Esophagus muscularis mucosa (tissue), 4 donors: ENCODE measurements at places on chromosomes 4 and X. TPM values are rescaled to one million over a fixed set of nuclear protein-coding genes. Genes with fewer than 3 reads are reported as not detected.

ADH1A gene
- 0.99 TPM for total RNA-seq

DAPP1 gene
- total RNA-seq = 0.86 TPM

RS1 gene
- total RNA-seq = not detected

BANK1 gene
- total RNA-seq = 1.1 TPM

PCDH11X gene
- 0.33 TPM for total RNA-seq

SPATA18 gene
- total RNA-seq = 3.2 TPM

GRCh38 chrX:110161361-110161686, 156.6 kb downstream of the AMMECR1 start:
- no peak for DNase-seq

DNA sequence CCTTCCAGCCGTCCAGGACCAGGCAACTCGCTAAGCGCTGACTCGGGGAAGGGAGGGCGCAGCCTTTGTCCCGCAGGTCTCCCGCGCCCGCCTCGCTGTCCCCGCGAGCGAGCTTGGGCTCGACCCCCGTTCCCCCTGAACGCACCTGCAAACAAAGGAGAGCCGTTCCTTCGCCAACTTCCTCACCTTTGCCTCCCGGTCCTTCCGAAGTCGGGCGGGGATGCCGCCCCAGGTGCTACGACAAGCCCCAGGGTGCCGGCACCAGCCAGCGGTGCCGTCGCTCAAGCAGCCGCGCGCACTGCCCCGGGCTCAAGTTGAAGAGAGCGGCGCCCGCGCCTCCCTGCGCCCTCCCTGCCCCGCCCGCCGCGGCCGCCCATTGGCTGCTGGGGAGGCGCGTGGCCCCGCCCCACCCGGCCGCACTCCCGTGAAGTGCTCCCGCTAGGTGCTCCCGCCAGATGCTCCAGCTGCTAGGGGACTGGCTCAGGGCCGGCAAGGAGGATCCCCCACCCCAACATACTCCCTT, 107.1 kb downstream of the NSUN7 start:
- no peak for DNase-seq

- no peak for DNase-seq
Observed at GRCh38 chr4:35166466-35166865, 1077.8 kb downstream of the ARAP2 start.

DNA sequence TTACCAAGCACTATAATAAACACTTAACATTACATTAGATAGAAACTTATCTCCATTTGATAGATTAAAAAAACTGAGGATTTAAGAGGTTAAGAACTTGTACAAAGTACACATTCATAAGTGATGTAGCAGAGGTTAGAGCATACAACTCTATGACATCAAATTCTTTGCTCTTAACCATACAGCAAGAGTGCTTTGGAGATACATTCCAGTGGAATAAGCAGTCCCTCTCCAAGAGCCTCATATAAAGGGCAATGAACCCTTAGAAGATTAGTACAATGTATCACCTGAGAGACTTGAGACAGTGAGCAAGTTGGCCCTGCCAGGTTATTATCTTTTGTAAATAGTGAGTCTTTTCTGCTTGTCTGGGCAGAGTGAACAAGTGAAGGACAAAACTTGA, 600.4 kb upstream of the CT83 start:
- DNase-seq = no peak

DNA sequence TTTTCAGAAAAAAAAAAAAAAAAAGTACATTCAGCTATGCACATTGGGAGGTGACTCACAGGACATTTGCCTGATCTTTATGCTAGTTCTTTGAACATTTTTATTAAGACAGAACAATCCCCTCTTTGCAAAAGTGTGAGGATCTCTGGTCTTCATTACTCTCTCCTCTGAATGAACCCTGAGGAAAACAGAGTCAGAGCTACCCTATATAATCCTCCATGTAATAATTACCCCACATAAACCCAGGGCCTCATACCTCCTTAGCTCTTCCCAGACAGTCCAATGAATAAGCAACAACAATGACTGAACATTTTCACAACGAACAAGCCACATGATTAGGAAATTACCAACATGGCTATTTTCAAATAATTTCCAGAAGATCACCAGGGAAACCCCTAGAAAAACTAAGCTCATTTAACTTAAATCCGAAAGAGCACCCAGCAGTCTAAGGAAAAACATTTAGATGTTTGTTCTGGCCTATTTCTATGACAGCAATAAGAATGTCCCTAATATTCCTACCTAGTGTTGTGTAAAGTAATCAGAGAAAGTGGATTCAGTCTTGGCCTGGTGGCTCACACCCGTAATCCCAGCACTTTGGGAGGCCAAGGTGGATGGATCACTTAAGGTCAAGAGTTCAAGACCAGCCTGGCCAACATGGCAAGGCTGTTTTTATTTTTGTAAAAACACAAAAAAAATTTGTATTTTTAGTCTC, 37.8 kb downstream of the TBC1D9 start:
- no peak for DNase-seq

DNA sequence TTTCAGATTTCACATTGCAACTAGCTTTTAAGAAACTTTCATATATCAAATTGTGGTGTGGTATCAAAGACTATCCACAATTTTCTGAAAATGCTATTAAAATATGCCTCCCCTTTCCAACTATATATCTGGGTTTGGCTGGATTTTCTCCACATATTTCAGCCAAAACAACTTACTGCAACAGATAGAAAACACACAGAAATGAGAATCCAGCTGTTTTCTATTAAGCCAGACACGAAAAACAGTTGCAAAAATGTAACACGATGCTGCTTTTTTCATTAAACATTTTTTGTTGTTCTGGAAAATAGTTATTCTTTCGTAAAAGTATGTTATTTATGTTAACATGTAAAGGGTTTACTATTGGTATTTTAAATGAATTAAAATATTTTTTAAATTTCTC, 33.1 kb downstream of the DCTD start:
- DNase-seq = no peak

- DNase-seq = no peak
Observed at GRCh38 chrX:48102874-48103374, 27.5 kb upstream of the SPACA5B start.

GRCh38 chr4:3345384-3345783, 52.6 kb downstream of the RGS12 start:
- DNase-seq = no peak

- no peak for DNase-seq
Observed at GRCh38 chrX:33447285-33447684, 235.9 kb upstream of the DMD start.

GRCh38 chr4:88107406-88108107, 50.9 kb downstream of the ABCG2 start:
- no peak for DNase-seq

DNA sequence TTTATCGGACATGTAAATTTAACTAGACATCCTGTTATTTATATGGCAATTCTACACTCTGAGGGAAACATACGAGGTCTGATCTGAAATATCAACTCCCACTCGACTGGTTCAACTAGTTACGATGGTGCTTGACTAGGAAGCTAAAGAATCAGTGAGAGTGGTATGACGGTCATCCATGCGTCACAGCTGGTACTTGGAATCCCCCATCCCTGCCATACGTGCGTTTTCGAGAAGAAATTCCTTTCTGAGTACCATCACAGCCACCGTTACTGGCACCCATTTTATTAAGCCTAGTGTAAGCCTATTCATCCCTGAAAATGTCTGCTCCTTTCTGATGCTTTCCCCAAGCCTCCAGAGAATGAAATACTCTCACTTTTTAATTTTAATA, 695 bp upstream of the PIGA start:
- no peak for DNase-seq

DNA sequence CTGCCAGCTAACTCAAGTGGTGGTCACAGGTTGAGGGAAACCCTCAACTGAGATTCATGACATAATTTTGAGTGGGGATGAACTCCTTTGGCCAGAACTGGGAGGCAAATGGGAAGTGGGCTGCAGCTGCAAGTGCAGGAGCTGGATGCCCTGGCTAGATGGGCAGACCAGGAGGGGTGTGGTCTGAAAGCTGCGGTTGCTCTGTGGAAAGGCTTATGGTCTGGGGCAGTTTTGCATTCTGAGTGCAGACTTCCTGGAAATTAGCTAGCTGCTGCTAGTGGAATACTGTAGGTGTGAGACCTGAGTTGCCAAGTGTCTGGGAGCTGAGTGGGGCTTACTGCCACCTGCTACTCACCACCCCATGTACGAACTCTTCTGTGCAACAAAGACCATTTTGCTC, 52.1 kb upstream of the NAP1L2 start:
- no peak for DNase-seq

DNA sequence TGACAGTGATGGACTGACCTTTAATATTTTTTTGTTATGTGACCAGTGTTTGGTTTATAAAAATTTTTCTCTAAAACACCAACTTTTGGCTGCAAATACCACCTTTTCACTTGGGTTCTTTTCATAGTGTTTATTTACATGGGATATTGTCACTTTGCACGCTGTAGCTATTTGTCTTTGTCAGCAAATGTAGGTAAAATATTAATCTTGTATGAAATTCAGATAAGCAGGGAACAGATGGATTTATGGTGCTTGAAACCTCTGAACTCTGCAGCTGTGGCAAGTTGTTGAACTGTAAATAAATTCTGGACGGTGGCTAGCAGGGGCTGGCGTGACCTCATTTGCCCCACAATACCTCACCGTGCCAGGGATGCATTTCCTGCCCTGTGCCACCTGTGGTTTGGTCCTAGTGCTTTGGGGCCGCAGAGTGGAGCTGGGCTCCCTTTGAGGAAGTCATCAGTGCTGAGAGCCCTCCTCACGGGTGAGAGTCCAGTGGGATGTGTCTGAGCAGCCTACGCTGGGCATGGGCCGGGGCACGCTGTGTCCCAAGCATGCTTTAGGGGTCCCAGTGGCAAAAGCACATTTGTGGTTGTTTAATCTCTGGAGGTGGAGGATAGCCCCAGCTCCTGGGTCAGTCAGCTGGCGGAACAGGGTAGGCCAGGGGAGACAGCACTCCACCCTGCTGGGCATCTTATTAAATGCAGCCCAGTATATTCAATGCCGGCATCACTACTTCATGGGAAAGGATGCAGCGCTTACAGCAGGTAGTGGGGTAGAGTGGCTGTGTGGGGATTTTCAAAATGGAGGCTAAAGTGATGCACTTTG, 108.6 kb downstream of the TBL1X start:
- DNase-seq = no peak

GRCh38 chr4:159117968-159118367, 15.1 kb downstream of the RAPGEF2 start:
- no peak for DNase-seq
